ENCODE measurements at places on chromosomes 12 and 14.

DNA sequence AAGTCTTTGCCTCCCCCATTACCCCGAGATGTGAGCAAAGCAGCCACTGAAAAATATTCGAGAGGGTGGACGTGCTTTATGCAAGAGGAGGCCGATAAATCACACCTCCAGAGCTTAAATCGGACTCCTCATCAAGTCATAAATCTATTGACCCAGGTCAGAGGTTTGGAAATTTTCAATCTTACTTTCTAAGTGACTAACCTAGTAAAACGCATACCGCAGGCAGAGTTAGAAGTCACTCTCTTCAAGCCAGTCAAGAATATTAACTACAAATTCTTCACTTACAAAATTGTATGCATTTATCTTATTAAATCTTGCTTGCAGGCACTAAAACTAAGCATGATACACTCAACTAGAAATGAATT lies 34.9 kb downstream of the GPHB5 start:
- no peak for DNase-seq

DNA sequence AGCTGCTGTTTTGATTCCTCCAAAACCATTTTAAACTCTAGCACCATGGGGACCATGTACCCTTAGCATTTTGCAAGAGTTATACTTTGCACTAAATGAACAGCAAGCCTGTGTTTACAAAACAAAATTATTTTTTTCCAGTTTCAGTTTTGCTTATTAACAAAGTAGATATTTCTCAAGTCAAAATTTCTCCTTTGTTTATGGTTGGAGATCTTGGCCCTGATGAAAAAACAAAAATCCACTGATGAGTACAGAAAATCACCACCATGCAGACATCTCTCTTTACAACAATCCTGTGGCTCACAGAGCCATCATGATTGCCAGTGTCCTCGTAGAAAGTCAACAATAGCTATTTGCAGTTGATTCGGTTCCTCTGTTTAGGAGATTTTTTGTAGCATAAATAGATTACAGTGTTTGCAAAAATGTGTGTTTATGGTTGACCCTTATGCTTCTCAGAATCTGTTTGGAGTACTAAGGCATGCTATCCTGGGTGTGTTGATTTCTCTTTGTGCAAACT lies 201.1 kb upstream of the NUDT4 start:
- no peak for DNase-seq

GRCh38 chr12:59867689-59868088 lies 271.9 kb downstream of the SLC16A7 start:
- no peak for DNase-seq

GRCh38 chr14:35643513-35643912 lies 109.5 kb downstream of the INSM2 start:
- no peak for DNase-seq

GRCh38 chr14:24851406-24851805 lies 198.5 kb downstream of the STXBP6 start:
- DNase-seq = no peak

GRCh38 chr14:71527838-71528237 lies 404.4 kb upstream of the RGS6 start:
- no peak for DNase-seq

- no peak for DNase-seq
Measured at GRCh38 chr14:77130386-77130785, 11.2 kb downstream of the ZDHHC22 start.

- no peak for DNase-seq
Measured at GRCh38 chr12:105167346-105167745, 59.8 kb downstream of the WASHC4 start.

- no peak for DNase-seq
Measured at GRCh38 chr12:128509170-128509569, 242.2 kb downstream of the TMEM132C start.

DNA sequence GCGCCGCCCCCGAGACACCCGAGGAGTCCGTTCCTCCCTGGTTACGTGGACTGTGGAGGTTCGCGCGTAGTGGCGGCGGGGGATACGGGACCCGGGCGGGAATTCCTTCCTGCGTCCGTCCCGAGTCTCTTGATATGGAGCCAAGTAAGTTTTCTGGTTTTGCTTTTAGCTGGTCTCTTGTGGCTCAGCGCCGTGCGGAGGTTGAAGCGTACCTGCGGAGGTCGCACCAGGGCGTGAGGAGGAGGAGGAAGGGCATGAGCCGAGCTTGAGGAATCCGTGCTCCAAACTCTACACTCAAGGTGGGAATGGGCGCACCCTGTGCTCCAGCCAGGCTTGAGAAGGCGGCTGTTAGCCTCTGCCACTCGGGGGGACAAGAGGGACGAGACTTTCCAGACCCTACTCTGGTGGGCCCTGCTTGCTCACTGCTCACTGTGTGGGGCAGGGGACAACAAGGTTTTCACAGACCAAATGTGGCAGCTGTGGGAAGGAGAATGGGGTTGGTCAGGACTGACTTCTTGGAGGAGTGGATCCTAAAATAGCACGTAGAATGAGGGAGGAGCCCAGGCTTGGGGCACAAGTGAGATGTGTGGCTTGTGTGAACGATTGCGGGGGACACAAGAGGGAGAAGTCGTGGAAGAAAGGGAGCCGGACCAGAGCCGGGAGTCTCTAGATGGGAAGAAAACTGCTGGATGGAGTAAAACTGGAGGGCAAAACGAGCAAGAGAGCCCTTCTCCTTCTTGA lies 577 bp downstream of the ATG101 start:
- no peak for DNase-seq

DNA sequence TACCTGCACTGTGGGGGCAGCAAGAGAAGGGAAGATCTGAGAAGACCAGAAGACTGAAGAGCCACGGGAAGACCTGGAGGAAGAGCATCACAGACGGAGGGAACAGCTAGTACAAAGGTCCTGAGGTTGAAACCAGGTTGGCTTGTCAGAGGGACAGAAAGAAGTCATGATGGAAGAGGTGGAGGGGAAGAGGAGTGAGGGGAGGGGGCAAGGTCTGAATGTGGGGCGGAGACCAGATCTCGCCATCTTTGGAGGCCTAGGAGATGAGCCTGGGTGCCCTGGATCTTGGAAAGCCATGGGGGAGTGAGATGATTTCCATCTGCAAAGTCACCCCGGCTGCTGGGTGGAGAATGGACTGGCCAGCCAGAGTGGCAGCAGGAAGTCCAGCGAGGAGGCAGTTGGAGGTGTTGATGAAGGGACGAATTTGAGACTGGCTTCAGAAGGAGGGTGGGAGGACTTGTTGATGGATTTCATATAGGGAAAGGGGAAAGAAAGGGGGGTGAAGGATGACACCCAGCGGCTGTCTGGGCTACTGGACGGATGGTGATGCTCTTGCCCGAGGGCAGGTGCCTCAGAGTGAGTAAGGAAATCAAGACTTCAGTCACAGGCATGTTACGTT lies 14.6 kb upstream of the UBC start:
- DNase-seq = no peak

DNA sequence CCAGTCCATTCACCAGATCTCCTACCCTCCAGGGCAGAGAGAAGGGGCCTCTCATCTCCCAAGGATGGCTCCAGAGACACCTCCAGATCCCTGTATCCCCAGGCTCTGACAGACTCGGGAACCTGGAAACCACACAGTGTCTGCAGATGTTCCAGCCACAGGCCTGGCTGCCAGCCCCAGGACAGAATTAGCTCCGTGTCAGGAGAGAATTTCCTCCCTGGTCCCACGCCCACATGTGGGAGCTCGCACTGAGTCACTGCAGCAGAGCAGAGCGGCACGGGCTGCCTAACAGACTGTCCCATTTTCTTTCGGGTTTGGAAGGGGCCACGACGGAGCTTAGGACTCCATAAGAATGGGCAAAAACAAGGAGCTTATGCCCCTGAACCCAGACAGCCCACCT lies 33.6 kb downstream of the CMKLR1 start:
- DNase-seq = no peak

DNA sequence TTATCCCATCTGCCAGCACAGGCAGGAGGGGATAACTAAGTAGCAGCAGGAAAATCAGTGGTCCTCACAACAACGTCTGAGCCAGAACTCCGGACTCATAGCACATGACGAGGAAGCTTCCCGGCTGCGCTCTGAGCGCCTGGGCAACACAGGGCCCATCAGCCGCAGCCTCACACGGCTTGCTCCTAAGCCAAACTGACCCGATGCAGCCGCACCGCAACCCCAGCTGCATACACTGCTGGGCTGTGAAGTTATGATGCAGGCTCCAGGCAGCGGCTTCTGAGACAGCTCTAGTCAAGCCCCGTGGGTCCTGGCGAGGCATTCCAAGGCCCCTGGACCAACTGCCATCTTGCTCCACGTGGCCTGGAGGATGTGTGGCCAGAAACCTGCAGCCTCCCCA lies 28.1 kb downstream of the ZFYVE21 start:
- DNase-seq = no peak

DNA sequence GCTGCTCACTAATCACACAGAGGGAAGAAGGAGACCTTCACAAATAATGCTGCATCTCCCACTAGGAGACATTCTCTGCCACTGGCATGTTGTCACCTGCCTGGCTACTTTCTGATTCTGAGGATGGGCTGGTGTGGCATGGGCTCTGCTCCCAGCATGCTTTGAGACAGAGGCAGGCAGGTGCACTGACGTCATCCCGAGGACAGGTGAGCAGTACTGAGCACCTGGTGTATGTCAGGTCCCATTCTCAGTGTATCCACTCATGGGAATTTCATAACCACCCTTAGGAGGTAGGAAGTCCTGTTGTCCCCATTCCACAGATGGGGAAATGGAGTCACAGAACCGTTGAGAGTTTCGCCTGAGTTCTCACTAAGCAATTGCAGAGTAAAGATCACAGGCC lies 597.9 kb downstream of the VRK1 start:
- no peak for DNase-seq

- DNase-seq = no peak
Measured at GRCh38 chr14:104687601-104688504, 1.6 kb upstream of the INF2 start.

- no peak for DNase-seq
Measured at GRCh38 chr12:18340786-18341185, 79.5 kb downstream of the PIK3C2G start.

GRCh38 chr14:102601378-102601925 lies 9.0 kb downstream of the RCOR1 start:
- DNase-seq = no peak

DNA sequence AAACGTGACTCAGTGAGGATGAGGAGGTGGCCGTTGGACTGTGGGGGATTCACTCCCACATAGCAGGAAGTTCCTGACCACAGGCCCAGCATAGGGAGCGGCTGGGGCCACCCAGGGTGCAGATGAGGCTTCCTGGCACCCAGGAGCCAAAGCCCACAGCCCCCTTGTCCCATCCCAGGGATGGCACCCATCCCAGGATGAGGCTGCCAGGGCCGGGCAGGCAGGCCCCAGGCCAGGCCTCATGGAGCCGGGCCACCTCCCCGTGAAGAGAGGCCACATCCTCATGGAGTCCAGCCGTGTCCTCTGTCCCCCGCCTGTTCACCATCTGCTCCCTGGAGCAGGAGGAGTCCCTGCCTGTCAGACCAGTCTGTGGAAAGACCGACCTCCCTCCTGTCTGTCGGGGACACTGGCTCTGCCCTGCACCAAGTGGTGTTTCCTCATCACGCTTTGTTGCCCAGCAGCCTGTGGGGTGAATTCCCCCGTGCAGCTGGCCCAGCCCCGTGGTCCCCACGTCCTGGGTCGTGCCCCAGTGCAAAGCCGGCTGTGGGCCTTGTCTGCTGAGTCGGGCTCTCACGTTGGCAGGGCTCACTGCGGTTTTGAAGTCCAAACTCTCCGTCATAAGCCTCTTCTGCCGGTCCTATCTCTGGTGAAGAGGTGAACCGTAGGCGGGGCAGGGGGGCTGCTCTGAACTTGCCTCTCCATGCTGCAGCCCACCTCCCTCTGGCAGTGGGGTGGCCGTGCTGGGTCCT lies 24.5 kb downstream of the MMP17 start:
- no peak for DNase-seq

GRCh38 chr12:76786986-76787385 lies 23.1 kb downstream of the ZDHHC17 start:
- no peak for DNase-seq

GRCh38 chr12:22406627-22407026 lies 72.1 kb upstream of the ST8SIA1 start:
- no peak for DNase-seq

DNA sequence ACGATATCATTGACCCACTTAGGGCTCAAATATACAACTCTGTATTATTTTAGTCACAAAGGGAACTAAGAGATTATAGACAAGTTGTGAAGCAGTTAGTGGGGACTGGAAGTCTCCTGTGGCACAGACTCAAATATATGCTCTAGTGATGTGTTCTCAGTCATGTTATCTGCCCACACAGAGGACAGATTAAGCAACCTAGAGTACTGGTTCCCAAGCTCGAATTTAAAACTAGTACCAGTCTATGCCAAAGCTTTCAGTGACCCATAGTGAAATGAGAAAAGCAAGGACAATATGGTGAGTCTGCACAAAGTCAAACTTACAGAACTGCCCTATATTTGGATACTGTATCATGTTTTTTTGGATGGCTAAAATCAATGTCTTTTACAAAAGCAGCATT lies 389.3 kb downstream of the DIO2 start:
- no peak for DNase-seq

- no peak for DNase-seq
Measured at GRCh38 chr14:55125403-55125802, 3.6 kb upstream of the LGALS3 start.

DNA sequence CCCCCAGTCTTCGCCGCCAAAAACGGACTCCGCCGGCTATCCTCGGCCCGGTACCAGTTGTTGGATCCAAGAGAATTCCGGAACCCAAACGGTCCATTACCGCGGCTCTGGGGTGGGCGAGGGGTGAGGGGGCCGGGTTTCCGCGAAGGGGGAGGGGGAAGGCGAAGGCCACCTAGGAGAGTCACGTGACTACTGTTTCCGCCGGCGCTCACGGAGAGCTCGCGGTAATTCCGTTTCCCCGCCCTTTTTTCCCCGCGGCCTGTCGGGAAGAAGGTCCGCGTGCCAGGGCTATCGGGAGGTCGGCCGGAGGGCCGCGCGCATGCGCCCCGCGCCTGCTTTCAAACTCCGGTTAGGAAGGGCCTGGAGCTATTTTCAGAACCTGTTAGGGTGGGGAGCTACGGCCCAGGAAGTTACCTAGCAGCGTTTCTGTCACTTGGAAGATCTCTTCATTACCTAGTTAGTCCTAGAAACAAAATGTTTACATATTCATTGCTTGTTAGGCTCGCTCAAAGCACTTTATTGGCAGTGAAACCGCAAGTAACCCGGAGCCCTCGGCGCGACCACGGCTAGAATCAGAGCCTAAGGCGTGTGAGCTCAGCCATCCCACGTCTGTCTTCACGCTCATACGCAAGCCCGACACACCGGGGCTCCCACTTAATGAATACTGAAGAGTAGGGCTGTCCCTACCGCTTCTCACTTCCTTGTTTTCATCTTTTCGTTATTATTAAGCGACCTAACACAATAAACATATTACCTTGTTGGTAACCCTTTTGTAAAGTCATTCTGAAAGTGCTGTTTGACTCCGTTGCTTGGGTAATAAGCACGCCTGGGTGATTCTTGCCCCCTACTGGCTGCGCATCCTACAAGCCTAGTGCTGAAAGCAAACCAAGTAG lies 624 bp upstream of the SBNO1 start:
- DNase-seq = peak; percentile 99

- DNase-seq = no peak
Measured at GRCh38 chr14:103277931-103278330, 56.1 kb upstream of the EIF5 start.

GRCh38 chr12:87074781-87075180 lies 818.6 kb upstream of the MGAT4C start:
- no peak for DNase-seq

- no peak for DNase-seq
Measured at GRCh38 chr14:67787673-67788072, 28.7 kb downstream of the ZFYVE26 start.

GRCh38 chr12:558580-558979 lies 98.8 kb downstream of the B4GALNT3 start:
- no peak for DNase-seq

All from NCI-H524 (cell line).